ENCODE measurements at places on chromosomes 1 and 21. TPM values are rescaled to one million over a fixed set of nuclear protein-coding genes. Genes with fewer than 3 reads are reported as not detected.

DNA sequence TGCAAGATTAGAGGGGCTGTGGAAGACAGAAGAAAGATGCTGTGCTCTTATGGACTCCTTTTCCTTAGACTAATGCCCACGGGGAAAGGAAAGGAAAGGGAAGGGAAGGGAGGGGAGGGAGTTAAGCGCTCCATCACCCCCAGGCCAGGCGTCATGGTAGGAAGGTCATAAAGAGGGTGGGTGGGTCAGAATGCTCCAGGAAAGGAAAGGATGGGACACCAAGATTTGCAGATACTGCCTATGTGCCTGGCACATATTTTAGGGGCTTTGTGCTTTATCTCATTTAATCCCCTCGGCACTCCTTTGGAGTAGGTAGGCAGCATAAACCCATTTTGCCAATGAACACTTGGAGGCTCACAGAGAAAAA is 41.4 kb downstream of the MAB21L3 start:
- no peaks in the 10 kb centered on the region for H3K27me3 ChIP-seq
- DNase-seq = no peak
- H3K27ac ChIP-seq = peak overlapping the region; percentile 75
- H3K36me3 ChIP-seq = no peaks in the 10 kb centered on the region

NID1 gene
- total RNA-seq = 36.1 TPM

DNA sequence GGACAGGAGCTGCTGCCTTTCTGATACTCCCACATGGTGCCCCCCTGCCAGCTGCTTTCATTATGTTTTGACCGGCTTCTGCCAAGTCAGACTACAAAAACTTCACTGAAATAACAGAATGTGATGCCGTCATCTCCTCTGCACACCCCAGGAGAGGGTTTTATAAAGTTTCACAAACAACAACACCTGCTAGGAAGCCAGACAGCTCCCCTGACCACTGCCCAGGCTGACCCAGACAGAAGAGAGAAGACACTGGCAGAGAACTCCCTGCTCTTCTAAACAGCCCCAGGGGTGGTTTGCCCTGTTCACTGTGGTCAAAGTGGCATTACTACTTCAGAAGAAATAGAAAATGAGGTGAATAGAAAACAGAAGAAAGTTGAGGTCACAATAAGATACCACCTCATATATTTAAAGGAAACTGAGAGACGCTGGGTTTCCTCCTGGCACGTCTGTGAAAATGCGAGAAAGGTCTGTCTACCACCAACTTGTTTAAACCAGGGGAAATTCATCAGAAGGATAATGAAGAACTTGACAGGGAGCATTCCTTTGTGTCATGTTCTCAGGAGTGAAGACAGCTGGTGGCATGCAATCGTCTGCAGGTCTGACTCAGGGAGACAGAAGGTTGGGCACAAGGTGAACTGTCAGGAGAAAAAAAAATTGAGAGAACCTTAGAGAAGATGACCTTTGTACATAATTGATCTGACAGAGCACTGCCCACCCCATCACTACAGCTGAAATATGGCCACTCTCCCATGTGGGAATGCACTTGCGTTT is 119.0 kb upstream of the NFIA start:
- no peak for DNase-seq
- H3K27ac ChIP-seq = no peak overlapping the region
- H3K4me3 ChIP-seq = no peak overlapping the region
- no peaks in the 10 kb centered on the region for H3K27me3 ChIP-seq
- H3K4me1 ChIP-seq = peaks cover 3% of the 10 kb centered on the region

SV2A gene
- 1.7 TPM for total RNA-seq

- H3K36me3 ChIP-seq = no peaks in the 10 kb centered on the region
- no peak overlapping the region for H3K4me3 ChIP-seq
- DNase-seq = no peak
- no peaks in the 10 kb centered on the region for H3K27me3 ChIP-seq
These were observed 112.6 kb upstream of the ADAR start for GRCh38 chr1:154720328-154721297.

GRCh38 chr1:154212083-154212482 is 6.0 kb upstream of the CFAP141 start:
- H3K4me1 ChIP-seq = no peaks in the 10 kb centered on the region
- no peaks in the 10 kb centered on the region for H3K36me3 ChIP-seq
- no peak overlapping the region for H3K4me3 ChIP-seq
- H3K27me3 ChIP-seq = no peaks in the 10 kb centered on the region

DNA sequence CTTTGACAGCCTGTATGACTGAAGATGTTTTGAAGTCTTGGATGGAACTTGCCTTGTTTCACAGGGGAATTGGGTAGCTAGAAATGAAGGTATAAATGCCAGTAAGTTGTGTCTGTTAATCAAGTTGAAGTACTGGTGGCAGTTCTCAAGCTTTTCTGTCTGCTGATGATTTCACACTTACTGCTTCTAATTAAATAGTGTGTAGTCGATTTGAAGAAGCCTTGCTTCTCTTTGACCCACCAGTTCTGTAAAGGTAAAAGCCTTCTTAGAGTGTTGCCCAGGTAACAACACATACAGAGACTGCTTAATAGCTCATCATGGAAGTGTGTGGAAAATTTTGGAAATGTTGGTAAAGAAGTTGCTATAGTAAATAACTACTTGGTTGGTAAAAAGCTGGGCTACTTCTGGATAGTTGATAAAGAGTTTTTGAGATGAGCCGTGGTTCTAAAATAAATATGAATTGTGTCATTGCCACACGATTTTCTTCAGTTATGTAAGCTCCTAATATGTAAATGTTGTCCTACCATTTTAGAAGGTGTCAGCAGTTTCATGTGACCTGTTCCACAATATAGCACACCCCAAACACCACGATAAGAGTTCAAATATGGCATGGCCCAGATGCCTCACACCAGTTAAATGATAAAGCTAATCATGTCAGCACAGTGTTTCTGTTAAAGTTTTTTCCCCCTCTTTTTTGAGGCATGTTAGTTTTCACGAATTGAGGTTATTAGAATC is 7.4 kb downstream of the RABGAP1L start:
- H3K27ac ChIP-seq = no peak overlapping the region
- no peaks in the 10 kb centered on the region for H3K36me3 ChIP-seq
- H3K4me3 ChIP-seq = no peak overlapping the region

DNA sequence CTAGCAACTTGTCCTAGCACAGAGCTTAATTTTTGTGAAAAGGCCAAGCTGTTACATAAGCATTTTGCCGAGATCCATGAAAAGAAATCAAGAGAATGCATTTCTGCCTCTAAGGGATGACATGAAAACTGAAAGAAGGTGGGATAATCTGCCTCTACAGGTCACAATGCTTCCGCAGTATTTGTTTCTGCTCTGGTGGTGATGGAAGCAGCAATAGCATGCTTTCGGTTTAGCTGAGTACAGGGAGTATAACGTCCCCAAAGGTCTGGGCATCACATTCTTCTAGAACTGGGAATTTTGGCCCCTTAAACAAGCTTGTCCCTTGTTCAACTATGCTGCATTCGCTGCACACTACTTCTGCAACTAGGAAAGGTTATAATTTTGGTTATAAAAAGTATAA is 14.4 kb upstream of the MAGI3 start:
- H3K27ac ChIP-seq = no peak overlapping the region
- no peak overlapping the region for H3K4me3 ChIP-seq
- no peaks in the 10 kb centered on the region for H3K4me1 ChIP-seq

DNA sequence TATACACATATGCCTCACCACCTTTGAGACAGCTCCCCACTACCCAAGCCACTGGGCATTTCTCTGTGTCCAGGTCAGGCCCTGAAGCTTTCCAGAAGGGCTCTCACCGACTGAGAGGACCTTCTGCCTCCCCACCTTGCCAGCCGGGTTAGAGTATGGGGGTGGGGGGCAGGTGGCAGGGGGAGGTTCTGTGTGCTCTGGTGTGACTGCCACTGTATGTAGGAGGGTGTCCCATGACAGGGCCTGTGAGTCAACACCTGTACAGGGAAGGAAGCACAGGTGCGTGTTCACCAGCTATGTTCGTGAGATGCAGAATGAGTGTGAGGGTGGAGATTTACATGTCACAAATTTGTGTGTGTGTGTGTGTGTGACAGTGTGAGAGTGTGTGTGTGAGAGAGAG is 7.0 kb downstream of the AHDC1 start:
- no peak for DNase-seq
- no peaks in the 10 kb centered on the region for H3K36me3 ChIP-seq
- peaks cover 97% of the 10 kb centered on the region for H3K4me1 ChIP-seq
- H3K27me3 ChIP-seq = no peaks in the 10 kb centered on the region
- H3K27ac ChIP-seq = no peak overlapping the region
- H3K4me3 ChIP-seq = no peak overlapping the region

DNA sequence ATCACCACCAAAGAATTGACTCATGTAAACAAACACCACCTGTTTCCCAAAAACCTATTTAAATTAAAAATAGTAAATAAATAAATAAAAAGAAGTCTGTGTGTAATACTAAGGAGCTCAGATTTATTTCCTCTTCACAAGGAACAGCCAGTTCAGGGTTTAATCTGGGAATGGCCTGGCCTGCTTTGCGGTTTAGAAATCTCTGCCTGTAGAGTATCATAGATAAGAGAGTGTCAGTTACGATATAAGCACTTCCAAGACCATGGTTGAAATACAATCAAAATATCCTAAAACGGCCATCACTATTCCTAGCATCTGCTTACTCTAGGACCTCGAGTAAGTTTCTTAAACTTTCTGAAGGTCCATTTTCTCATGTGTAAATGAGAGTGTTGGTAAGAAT is 274.4 kb downstream of the PLPP3 start:
- H3K4me1 ChIP-seq = no peaks in the 10 kb centered on the region
- H3K4me3 ChIP-seq = no peak overlapping the region
- peak; percentile 52 for DNase-seq
- no peaks in the 10 kb centered on the region for H3K36me3 ChIP-seq
- no peaks in the 10 kb centered on the region for H3K27me3 ChIP-seq
- H3K27ac ChIP-seq = no peak overlapping the region

DNA sequence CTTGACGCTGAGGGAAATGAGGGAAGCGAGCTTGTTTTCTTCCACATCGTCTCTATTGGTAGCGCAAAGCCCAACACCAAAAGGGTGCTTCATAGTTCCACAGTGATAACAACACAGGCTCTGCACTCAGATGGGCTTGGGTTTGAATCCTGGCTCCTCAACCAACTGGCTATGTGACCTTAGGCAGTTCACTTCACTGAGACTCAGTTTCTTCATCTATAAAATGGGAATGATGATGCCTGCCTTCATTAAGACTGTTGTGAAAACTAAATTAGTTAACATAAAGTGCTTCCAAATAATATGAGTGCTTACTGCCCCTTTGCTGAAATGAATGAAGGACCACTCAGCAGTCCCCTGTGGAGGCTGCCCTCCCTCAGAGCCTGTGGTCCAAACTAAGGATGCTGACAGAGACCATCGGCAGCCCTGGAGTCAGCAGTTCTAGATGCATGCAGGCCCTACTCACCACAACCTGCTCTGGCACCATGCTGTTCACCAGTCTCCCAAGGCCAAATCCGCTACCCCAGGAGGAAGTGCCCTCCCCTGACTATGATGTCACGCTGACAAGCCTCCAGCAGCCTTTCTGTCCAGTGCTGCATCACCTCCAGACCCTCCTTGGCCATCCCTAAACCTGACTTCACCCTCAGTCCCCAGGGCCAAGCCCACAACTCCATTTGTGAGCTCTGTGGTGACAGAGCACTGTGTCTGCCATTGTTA is 30.7 kb downstream of the DMAP1 start:
- no peaks in the 10 kb centered on the region for H3K27me3 ChIP-seq
- H3K36me3 ChIP-seq = no peaks in the 10 kb centered on the region
- H3K4me3 ChIP-seq = no peak overlapping the region
- H3K27ac ChIP-seq = no peak overlapping the region
- DNase-seq = no peak
- peaks cover 21% of the 10 kb centered on the region for H3K4me1 ChIP-seq

DNA sequence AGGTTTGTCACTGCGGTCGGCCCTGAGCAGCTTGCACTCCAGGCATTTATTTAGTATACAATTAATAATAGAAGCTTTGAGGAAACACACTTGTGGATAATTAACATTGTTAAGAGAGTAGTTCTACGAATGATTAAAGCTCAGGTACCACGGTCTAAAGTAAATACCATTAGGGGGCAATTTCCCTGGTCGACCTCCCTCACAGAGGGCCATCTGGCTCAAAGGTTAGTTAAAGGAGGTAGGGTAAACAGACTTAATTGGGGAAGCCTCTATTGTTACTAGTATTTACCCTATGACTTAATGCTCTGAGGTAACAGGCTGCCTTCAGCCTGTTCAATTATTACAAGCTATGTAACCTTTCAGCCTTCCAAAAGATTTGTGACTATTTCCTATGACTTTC is 122.3 kb upstream of the SLC44A3 start:
- H3K27ac ChIP-seq = peak overlapping the region; percentile 65
- no peaks in the 10 kb centered on the region for H3K27me3 ChIP-seq
- H3K36me3 ChIP-seq = no peaks in the 10 kb centered on the region
- no peak for DNase-seq
- peaks cover 32% of the 10 kb centered on the region for H3K4me1 ChIP-seq

GRCh38 chr1:181562395-181562794 is 79.1 kb downstream of the CACNA1E start:
- H3K36me3 ChIP-seq = no peaks in the 10 kb centered on the region
- H3K4me3 ChIP-seq = no peak overlapping the region
- no peak for DNase-seq
- no peaks in the 10 kb centered on the region for H3K27me3 ChIP-seq
- no peaks in the 10 kb centered on the region for H3K4me1 ChIP-seq
- no peak overlapping the region for H3K27ac ChIP-seq

DNA sequence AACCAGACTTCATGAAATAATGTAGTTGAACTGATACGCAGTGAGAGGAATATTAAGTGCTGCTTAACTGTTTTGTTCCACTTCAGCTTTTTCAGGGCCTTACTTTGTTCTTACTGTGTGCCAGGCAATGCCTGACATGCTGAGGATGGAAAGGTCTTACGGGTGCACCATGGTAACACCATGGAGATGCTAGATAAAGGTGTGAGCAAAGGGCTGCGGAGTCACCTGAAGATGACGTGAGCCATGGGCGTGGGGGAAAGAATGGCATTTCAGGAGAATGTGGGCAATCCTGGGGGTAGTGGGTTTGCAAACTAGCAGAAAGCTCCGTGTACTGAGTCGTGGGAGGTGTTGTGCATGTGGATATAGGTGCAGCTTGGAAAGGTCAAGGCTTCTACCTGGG is 27.3 kb downstream of the MAN1C1 start:
- peaks cover 5% of the 10 kb centered on the region for H3K4me1 ChIP-seq
- no peaks in the 10 kb centered on the region for H3K36me3 ChIP-seq
- H3K27ac ChIP-seq = no peak overlapping the region
- no peak for DNase-seq
- no peak overlapping the region for H3K4me3 ChIP-seq

DNA sequence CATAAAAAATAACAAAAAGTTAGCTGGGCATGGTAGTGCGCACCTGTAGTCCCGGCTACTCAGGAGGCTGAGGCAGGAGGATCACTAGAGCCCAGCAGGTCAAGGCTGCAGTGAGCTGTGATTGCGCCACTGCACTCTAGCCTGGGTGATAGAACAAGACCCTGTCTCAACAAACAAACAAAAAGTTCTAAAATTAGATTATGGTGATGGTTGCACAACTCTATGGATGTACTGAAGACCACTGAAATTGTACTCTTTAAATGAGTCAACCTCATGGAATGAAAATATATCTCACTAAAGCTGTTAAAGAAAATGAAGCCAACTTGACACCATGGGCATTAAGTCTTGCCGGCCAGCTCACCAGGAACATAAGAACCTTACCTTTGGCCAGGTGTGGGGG is 9.1 kb downstream of the MRAP start:
- H3K4me3 ChIP-seq = no peak overlapping the region
- DNase-seq = no peak
- H3K27ac ChIP-seq = no peak overlapping the region
- H3K4me1 ChIP-seq = no peaks in the 10 kb centered on the region
